ENCODE measurements at places on chromosomes 11 and 22.

GRCh38 chr11:108340973-108341372 lies 118.1 kb downstream of the ATM start:
- no peak for DNase-seq

DNA sequence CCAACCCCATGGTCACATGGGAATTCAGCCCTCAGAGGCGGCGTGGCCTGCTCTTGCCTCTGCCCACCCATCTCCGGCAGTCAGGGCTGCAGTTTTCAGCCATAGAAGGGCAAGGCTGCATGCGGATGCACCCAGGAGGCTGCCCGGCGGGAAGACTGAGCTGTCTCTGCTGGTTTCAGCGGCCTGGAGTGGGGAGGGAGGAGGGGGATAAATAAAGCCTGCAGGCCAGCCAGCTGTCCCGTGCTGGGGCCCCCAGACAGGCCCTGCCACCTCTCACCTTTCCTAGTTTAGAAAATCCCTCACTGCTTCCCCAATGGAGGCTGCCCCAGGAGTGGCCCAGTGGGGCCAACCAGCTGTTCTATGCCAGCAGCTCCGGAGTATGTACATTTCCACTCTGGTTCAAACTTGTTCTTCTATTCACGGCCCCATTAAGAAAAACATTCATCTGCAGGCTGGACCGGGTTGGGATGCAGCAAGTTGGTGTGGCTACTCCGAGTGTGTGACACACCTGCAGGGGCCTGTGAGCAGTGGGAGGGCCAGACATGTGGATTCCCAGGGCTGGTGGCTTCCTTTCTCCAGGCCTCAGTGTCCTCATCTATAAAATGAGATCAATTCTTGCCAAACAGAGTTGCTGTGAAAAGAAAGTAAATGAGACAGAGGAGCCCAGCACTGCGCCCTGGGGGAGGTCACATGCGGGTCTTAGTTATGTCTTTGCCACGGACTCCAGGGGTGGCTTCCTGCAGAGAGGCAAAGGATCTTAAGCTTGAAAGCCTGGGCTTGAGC lies 5.0 kb downstream of the MICALL1 start:
- DNase-seq: no peak

- DNase-seq: no peak
Measured at GRCh38 chr11:65634905-65635731, 2.8 kb upstream of the SIPA1 start.

GRCh38 chr11:75160220-75160757 lies 9.4 kb downstream of the SLCO2B1 start:
- no peak for DNase-seq

GRCh38 chr11:114082767-114083181 lies 23.3 kb downstream of the ZBTB16 start:
- no peak for DNase-seq

All from midbrain (tissue), 1 donor.